ENCODE measurements at places on chromosomes 7 and 10.

DNA sequence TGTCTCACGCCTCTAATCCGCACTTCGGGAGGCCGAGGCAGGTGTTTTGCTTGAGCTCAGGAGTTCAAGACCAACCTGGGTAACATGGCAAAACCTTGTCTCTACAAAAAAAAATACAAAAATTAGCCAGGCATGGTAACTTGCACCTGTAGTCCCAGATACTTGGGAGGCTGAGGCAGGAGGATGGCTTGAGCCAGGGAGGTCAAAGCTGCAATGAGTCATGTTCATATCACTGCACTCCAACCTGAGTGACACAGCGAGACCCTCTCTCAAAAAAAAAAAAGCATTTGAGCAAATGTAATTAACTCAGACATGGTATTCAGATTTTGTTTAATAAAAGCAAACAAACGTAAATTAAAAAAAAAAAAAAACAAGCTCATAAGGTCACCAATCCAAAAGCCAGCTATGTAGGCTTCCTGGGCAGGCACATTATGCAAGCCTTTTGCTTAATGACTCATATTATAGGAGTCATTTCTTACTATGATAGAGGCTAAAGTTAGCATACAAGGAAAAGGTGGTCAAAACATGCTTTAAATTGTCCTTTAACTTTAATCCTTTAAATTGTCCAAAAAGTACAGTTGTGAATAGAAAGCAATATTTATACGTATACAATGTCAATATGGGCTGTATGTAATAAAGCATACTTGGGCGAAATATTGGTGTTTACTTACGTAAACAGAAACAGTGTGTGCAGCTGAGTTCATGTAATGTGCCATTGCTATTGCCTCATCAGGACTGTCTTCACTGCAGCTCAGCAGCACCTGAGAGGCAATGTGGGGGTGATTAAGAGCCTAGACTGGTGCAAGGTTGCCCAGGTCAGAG, 13.0 kb downstream of the AKR1D1 start:
- no peak for DNase-seq

GRCh38 chr10:115936926-115937767, 335.9 kb downstream of the GFRA1 start:
- no peak for DNase-seq

GRCh38 chr7:119572541-119572940, 700.4 kb upstream of the KCND2 start:
- no peak for DNase-seq

DNA sequence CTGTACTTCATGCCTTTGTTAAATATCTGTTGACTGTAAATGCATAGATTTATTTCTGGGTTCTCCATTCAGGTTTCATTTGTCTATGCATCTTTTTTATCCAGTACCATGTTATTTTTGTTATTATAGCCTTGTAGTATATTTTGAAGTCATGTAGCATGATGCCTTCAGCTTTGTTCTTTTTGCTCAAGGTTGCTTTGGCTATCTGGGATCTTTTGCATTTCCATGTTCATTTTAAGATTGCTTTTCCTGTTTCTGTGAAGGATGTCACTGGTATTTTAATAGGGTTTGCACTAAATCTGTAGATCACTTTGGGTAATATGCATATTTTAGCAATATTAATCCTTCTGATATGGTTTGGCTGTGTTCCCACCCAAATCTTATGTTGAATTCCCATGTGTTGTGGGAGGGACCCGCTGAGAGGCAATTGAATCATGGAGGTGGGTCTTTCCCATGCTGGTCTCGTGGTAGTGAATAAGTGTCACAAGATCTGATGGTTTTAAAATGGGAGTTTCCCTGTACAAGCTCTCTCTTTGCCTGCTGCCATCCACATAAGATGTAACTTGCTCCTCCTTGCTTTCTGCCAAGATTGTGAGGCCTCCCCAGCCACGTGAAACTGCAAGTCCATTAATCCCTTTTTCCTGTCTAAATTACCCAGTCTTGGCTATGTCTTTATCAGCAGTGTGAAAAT, 302.8 kb upstream of the SEMA3C start:
- no peak for DNase-seq
